Peyer's patch (tissue), 4 donors: ENCODE measurements at places on chromosomes 4 and X. TPM values are rescaled to one million over a fixed set of nuclear protein-coding genes. Genes with fewer than 3 reads are reported as not detected.

GRCh38 chr4:42683393-42683792 is 26.5 kb upstream of the ATP8A1 start:
- H3K4me3 ChIP-seq, result no peak overlapping the region
- no peak overlapping the region for H3K27ac ChIP-seq
- no peaks in the 10 kb centered on the region for H3K4me1 ChIP-seq

DNA sequence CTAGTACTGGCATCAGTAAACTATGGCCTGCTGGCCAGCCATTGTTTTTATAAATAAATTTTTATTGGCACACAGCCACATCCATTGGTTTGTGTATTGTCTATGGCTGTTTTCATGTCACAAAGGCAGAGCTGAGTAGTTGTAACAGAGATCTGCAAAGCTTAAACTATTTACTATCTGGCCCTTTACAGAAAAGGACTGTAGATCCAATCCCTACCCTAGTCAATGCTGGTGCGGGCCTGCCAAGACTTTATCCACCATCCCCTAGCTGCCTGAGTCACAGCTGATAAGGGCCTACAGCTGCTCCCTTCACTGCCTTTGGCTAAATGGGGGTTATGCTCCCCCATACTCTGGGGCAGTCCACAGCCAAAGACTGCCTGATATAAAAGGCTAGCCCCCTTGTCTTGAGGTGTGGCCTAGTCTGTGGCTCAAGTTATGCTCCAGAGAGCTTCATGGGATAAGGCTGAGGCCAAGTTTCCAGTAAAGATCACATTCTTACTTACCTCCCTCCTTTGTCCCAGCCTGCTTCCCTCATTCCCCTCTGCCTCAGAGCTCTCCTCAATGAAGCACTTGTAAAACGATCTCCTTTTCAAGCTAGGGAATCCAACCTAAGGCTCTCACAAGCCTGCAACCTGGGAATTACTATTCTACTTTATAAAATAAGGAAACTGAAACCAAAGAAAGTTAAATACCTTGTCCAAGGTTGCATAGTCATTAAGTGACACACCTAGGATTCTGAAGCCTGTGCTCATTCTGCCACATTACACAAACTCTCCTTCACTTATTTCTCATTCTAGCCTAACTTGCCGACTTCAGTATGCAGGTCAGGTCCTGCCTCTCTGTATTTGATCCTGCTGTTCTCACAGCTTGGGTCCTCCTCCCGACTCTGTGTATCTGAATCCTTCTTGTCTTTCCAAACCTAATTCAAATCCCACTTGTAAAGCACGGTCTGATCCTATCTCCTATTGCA is 20.7 kb downstream of the ACE2 start:
- no peak for DNase-seq
- H3K36me3 ChIP-seq, result no peaks in the 10 kb centered on the region
- no peak overlapping the region for H3K4me3 ChIP-seq
- H3K27ac ChIP-seq, result no peak overlapping the region
- H3K4me1 ChIP-seq, result no peaks in the 10 kb centered on the region
- H3K27me3 ChIP-seq, result no peaks in the 10 kb centered on the region

GRCh38 chr4:108881190-108881589 is 118.3 kb upstream of the ETNPPL start:
- H3K27ac ChIP-seq, result no peak overlapping the region
- DNase-seq, result no peak
- H3K4me1 ChIP-seq, result no peaks in the 10 kb centered on the region
- no peak overlapping the region for H3K4me3 ChIP-seq

GRCh38 chr4:61521451-61521850 is 321.3 kb downstream of the ADGRL3 start:
- no peak overlapping the region for H3K4me3 ChIP-seq
- H3K27me3 ChIP-seq, result no peaks in the 10 kb centered on the region
- no peak overlapping the region for H3K27ac ChIP-seq
- no peaks in the 10 kb centered on the region for H3K4me1 ChIP-seq

DNA sequence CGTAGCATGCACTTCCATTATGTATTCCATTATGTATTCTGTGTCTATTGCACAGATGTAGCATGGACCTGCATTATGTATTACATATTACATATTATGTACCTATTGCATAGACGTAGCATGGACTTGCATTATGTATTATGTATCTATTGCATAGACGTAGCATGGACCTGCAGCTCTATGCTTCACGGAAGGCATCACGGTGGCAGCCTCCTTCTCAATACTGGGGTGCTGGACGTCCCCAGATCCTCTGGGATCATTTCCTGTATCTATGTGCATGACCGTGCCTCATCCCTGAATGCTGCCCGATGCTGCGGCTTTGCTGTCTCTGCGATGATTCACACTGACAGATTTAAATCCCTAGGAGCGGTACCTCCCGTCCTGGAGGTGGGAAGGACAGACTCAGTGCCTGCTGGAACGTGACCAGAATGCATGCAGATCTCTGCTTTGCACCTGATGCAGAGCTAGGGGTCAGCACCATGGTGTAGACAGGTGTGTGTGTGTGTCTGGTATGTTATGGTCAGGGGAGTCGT is 317.5 kb downstream of the DHRSX start:
- no peak overlapping the region for H3K4me3 ChIP-seq
- no peak for DNase-seq
- no peaks in the 10 kb centered on the region for H3K36me3 ChIP-seq
- H3K27me3 ChIP-seq, result no peaks in the 10 kb centered on the region
- no peak overlapping the region for H3K27ac ChIP-seq

- H3K4me3 ChIP-seq, result no peak overlapping the region
- no peak overlapping the region for H3K27ac ChIP-seq
- no peaks in the 10 kb centered on the region for H3K27me3 ChIP-seq
- no peaks in the 10 kb centered on the region for H3K4me1 ChIP-seq
- no peaks in the 10 kb centered on the region for H3K36me3 ChIP-seq
Measured at GRCh38 chrX:36963069-36963808, 44.9 kb upstream of the FAM47C start.

GRCh38 chrX:135543924-135544323 is 23.5 kb downstream of the INTS6L start:
- no peaks in the 10 kb centered on the region for H3K27me3 ChIP-seq
- no peak overlapping the region for H3K27ac ChIP-seq
- DNase-seq, result peak; percentile 31
- no peaks in the 10 kb centered on the region for H3K4me1 ChIP-seq

GRCh38 chr4:78922207-78922606 is 17.0 kb downstream of the PAQR3 start:
- H3K27ac ChIP-seq, result no peak overlapping the region
- no peak for DNase-seq
- no peaks in the 10 kb centered on the region for H3K36me3 ChIP-seq
- no peaks in the 10 kb centered on the region for H3K27me3 ChIP-seq

DNA sequence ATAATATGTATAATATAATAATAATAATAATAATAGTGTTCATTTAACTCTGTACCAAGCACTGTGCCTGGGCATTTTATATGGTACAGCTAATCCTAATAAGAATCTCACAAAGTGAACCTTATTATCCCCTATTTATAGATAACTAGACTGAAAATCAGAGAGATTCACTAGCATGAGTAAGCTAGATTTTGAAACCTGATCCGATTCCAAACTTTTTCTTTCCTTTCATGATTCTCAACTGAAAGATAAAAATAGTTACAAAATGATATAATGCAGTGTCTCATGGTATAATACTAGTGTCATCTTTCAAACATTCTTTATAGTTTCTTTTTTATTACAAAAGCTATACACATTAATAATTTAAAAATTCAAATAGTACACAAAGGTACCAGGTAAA is 55.9 kb upstream of the RNF128 start:
- no peaks in the 10 kb centered on the region for H3K36me3 ChIP-seq
- no peak overlapping the region for H3K4me3 ChIP-seq
- no peak overlapping the region for H3K27ac ChIP-seq
- H3K27me3 ChIP-seq, result no peaks in the 10 kb centered on the region

DNA sequence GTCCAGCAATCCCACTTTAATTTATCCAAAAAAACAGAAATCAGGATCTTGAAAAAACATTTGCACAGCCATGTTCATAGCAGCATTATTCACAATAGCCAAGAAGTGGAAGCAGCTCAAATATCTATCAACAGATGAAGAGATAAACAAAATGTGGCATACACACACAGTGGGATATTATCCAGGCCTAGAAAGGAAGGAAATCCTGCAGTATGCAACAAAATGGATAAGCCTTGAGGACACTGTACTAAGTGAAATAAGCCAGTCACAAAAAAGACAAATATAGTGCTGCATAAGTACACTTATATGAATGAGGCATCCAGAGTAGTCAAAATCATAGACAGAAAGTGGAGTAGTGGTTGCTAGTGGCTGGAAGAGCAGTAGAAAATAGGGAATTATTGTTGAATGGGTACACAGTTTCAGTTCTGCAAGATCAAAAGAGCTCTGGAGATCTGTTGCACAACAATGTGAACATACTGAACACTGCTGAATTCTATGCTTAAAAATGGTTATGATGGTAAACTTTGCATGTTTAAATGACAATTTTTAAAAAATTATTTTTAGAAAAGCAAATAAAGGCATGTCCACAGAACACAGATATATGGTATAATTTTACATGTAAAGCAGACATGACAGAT is 25.6 kb downstream of the CHM start:
- DNase-seq, result no peak
- H3K36me3 ChIP-seq, result no peaks in the 10 kb centered on the region
- H3K27ac ChIP-seq, result no peak overlapping the region
- H3K4me1 ChIP-seq, result no peaks in the 10 kb centered on the region

DNA sequence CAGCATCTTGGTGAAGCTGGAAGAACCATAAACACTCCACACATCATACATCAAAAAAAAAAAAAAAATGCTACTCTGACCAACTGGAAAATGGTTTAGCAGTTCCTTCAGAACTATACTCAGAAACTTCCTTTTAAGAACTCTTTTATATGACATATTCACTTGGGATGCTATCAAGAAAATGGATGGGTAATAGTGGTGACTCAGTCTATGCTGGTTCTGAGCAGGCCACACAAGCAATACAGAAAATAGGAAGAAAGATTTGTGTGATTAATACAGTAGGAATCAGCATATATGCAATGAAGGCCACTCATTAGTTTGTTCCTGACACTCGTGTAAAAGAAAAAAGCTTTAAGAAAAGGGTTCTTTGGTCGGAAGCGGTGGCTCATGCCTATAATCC is 123.5 kb upstream of the FAT4 start:
- no peak overlapping the region for H3K4me3 ChIP-seq
- H3K27me3 ChIP-seq, result no peaks in the 10 kb centered on the region
- H3K27ac ChIP-seq, result no peak overlapping the region
- no peaks in the 10 kb centered on the region for H3K4me1 ChIP-seq
- H3K36me3 ChIP-seq, result no peaks in the 10 kb centered on the region

DNA sequence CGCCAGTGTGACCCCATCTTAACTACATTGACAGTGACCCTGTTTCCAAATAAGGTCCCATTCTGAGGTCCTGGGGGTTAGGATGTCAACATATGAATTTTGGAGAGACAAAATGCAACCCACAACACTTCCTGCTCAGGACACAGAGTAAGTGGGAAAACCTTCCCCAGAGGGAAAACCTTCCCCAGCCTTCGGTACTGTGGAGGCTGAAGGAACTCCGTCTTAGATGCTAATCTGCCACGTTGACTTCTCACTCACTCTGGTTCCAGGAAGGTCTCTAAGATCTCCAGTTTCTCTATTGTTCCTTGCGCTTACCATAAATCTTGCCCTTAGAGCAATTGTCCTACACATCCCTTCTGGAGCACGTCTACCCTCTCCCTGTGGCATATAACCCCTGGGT is 29.7 kb upstream of the HMX1 start:
- H3K4me1 ChIP-seq, result no peaks in the 10 kb centered on the region
- H3K36me3 ChIP-seq, result no peaks in the 10 kb centered on the region
- H3K4me3 ChIP-seq, result no peak overlapping the region
- no peak for DNase-seq
- no peaks in the 10 kb centered on the region for H3K27me3 ChIP-seq

RHOXF2 gene
- not detected for total RNA-seq

SNCA gene
- total RNA-seq, result 9.1 TPM

TMEM156 gene
- total RNA-seq, result 14.9 TPM

ETDB gene
- total RNA-seq, result not detected

CNOT6L gene
- total RNA-seq, result 43.3 TPM

ARSH gene
- total RNA-seq, result not detected

GABRG1 gene
- total RNA-seq, result not detected

VEGFC gene
- 14.9 TPM for total RNA-seq

PCDH19 gene
- total RNA-seq, result 0.94 TPM

BANK1 gene
- total RNA-seq, result 0.53 TPM

DUSP21 gene
- not detected for total RNA-seq
